ENCODE measurements at places on chromosomes 4 and X. TPM values are rescaled to one million over a fixed set of nuclear protein-coding genes. Genes with fewer than 3 reads are reported as not detected.

- no peak for DNase-seq
Observed at GRCh38 chr4:168917138-168917779, 92.8 kb downstream of the CBR4 start.

- DNase-seq = peak; percentile 75
Observed at GRCh38 chr4:4386296-4386735, 586 bp upstream of the NSG1 start.

BST1 gene
- total RNA-seq = 9.3 TPM

DNA sequence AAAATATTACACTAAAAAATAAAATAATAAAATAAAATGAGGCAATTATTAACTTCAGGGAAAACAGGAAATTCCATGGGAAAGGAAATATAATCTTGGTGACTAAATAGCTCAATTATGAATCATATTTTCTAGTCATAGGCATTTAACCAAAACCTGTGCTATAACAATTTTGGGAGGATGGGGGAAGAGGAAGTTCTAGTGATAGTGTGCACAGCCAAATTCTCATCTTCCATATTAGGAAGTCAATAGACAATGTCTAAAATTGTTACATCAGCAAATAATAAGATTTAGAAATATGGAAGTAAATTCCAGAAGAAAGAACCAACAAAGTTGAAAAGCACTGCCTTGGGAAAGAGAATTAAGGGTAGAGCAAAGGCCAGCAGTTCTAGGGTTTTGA is 2.8 kb downstream of the AWAT2 start:
- no peak for DNase-seq

DNA sequence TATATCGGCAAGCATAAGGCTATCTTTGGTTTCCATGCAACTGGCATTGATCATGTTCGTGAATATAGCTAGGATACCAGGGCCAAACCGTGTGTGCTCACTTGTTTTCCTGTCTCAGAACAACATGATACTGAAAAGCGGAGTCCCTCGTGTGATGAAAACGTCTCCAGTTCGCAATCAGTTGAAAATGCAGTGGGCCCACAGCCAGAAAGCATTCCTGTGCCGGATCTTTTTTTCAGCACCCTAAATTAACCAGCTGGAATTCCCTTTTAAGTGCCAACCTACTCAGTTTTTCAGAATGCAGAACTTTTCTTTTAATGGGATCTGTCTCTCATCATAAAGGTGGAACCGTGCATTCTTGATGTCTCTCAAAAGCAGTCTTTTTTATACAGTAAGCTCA is 130.8 kb upstream of the FRG1 start:
- DNase-seq = no peak

DNA sequence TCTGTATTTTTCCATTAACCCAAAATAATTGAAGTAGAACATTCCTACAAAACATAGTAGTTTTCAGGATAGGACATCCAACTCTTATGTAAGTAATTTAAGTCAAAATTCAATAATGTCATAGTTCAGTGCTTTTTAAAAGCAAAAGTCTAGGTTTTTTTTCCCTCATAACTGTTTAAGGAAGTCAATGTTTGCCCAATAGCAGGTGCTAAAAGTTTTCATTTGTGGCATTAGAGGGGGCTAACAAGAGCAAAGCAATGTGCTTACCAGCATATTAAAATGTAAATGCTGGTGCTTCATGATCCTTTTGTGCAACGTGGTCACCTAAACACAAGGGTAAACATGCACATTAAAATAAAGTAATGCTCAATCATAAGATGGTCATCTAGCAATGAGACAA is 155.2 kb upstream of the PPP1R2C start:
- DNase-seq = no peak

GRCh38 chr4:3317656-3318211 is 24.9 kb downstream of the RGS12 start:
- peak; percentile 30 for DNase-seq

- no peak for DNase-seq
Observed at GRCh38 chr4:113145519-113146291, 96.3 kb downstream of the ANK2 start.

DNA sequence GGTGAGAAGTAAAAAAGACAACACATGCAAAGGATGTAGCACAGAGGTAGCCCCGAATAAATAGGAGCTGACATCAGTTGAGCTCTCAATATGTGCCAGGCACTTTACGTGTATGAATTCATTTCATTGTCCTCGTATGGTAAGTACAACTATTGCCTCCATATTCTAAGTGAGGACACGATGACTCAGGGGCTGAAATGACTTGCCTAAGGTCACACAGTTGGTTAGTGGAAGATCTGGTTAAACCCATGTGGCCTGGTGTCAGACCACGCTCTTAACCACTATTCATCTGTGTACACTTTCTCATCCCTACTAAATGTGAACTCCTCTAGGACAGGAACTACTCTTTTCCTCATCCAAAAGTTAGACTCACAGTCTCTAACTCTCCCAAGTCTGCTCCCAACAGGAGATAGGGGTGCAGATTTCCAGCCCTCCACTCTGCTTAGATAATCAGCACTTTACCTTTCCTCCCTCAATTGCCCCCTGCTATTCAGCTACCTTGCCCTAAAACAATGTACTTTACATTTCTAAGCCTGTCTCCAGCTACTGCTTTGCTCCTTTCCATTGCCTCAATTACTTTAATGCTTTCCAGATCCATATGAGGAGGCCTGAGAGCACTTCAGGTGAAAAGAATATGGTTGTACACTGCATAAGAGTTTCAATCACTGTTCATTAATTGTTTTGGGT is 58.8 kb upstream of the LHFPL1 start:
- DNase-seq = no peak
